Stimulated activated CD8-positive, alpha-beta memory T cell treated with anti-CD3 and anti-CD28 coated beads, Interleukin-7, amount 100 ng/mL, for 24 hours (primary cell): ENCODE measurements at places on chromosomes 2 and 18.

GRCh38 chr2:100130595-100131391 lies 11.6 kb downstream of the AFF3 start:
- DNase-seq: no peak

DNA sequence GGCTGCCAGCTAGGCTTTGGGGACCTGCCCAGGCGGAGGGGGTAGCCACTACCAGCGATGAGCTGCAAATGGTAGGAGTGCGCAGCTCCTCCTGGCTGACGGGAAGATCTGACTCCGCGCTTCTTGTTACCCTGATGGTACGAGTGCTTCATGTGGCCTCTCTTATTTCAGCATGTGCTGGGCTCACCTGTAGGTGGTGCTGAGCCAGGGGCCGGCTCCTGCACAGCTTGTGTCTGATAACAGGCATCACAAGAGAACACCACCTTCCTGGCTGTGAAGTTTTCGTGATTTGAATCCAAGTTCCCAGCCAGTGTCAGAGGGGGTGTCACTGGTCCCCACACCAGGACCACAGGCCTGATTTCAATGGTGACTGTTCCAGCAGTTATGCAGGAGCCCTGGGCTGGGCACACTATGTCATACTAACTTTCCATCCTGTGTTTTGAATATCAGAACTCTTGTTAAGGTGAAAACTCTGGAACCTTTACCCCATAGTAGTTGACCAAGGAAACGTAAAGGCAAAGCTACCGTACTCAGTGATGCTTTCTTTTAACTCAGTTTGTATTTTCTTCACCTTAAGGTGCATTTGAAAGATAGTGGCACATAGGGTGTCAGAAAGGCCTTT lies 28.0 kb downstream of the APCDD1 start:
- DNase-seq: no peak

DNA sequence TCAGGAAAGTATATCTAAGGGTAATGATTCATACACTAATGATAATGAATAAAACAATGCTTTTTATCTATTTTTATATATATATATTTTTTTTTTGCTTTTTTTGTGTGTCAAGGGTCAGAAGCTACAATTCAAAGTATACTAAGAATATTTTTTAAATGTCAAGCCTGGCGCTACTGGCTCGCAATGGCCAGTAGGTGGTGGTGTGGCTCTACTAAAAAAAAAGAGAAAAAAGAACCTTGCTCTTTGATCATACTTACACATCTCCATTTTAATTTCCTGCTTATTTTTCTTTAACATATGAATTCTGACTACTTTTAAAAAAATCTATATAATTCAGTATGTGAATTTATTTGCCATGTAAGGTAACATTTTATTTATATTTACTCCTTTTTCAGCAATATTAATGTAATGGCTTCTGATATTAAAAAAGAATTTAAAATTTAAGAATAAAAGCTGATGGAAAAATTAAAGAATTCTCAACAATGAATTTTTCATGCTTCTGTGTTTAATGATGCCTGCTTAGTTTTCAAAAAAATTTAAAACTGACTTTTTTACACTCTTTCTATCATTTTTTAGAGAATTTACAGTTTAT lies 232.9 kb downstream of the GULP1 start:
- no peak for DNase-seq

- no peak for DNase-seq
These were observed 966.7 kb upstream of the NXPH2 start for GRCh38 chr2:139746901-139747300.

DNA sequence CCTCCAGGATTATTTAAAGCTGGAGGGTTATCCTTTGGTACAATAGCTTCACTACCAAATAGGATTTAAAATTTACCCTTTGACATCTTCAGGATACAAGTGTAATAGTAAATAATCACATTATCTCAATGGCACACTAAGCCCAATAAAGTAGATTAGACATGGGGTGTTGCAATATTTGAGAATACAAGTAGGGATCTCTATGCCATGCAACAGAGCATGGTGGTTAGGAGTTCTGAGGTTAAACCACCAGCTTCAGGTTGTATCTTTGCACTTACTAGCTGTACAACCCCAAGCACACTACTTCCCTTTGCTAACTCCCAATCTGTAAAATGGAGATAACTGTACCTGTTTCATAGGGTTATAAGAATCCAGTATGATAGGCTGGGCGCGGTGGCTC lies 6.2 kb downstream of the MBD2 start:
- no peak for DNase-seq

DNA sequence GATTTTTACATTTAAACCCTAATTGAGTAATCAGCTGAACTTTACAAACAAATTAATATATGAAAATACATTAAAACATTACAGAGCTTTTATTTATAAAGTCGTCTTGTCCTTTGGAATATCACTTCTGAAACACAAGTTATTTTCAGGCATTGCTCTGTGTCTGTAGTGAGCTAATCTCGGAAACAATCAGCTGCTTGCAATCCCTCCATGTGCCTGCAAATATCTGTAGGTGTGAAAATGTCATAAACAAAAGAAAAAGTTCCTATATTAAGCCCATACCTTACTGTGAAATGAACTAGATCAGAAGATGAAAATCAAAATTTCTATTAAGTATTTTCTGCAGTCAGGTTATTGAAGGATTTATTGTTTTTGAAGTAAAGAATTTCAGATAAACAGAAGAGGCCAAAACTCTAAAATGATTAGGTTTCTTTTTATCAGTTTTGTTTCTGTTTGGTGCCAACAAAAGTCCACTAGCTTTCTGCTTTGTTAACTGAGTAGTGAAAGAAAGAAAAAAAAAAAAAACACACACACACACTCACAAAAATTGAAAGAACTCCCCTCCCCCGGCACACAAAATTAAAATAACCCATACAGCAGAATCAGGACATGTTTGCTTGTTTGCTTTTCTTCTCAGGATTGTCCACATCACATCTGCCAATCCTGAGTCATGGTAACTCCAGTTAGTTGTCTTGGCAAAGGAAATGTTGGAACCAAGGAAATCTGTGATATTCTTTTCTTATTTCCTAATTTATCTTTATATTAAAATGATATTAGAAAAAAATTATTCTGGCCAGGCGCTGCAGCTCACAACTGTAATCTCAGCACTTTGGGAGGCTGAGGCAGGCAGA lies 627.0 kb upstream of the SLC39A10 start:
- DNase-seq: no peak
